ENCODE measurements at places on chromosomes 7 and 10.

DNA sequence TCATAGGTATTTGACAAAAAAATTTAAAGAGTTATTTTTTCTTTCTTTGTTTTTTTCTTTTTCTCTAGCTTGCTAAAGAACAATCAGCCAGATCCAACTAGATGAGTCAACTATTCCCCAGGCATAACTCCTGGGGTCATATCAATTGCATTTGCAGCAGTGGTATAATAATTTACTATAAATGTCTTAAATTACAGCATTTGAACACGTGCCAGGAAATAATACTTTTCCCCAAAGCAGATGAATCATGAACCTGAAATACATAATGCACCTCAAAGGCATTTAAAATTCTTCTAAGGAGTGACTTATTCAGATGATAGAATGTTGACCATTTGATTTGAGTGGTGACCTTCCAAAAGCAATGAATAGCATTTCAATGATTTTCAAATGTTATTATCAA lies 190.1 kb downstream of the LRRTM3 start:
- peak; percentile 43 for DNase-seq

GRCh38 chr7:142440219-142440905 lies 182.5 kb upstream of the PRSS58 start:
- no peak for DNase-seq

DNA sequence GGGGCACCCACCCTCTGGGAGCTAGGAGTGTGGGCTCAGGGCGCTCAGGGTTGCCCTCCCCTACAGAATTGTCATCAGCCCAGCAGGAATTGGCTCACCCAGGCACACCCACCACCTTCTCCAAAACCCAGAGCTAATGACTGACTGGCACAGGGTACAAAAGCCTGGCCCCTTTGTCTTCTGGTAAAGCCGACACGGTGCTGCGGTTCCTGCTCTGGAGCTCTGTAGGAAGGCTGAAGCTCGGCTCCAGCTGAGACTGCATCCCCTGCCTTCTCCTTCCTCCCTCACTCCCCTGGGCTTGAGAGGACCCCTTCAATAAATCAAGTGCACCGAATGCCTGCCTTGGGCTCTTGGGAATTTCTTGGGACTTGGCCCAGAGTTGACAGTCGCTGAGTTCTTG lies 117.9 kb upstream of the EEPD1 start:
- no peak for DNase-seq

GRCh38 chr7:117188949-117189592 lies 133.8 kb downstream of the WNT2 start:
- DNase-seq, result no peak

DNA sequence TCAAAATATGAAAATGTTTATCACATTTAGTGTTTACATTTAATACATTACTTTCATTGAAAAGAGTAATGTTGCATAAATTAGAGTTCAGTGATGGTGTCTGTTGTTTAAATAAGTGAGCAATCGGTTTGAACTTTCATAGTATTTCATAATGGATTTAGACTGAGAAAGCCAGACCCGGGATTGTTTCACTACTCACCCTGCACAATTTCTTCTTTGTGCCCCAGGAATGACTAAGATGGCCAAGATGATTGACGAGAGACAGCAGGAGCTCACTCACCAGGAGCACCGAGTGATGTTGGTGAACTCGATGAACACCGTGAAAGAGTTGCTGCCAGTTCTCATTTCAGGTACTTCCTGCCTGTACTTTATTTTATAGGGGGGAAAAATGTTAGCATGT lies 74.6 kb downstream of the VCL start:
- DNase-seq, result no peak
